GM23338 (cell line): ENCODE measurements at places on chromosomes 13 and 19. TPM values are rescaled to one million over a fixed set of nuclear protein-coding genes. Genes with fewer than 3 reads are reported as not detected.

- DNase-seq, result no peak
- H3K4me3 ChIP-seq, result no peak overlapping the region
- no peaks in the 10 kb centered on the region for H3K27me3 ChIP-seq
- H3K36me3 ChIP-seq, result no peaks in the 10 kb centered on the region
- no peak overlapping the region for H3K27ac ChIP-seq
Observed at GRCh38 chr13:59754411-59754810, 409.3 kb downstream of the DIAPH3 start.

GRCh38 chr19:45528149-45528743 is 21.0 kb downstream of the VASP start:
- H3K36me3 ChIP-seq, result peaks cover 20% of the 10 kb centered on the region
- H3K27ac ChIP-seq, result peak overlapping the region; percentile 7; the same call in 1 of the 2 replicates
- H3K4me3 ChIP-seq, result peak overlapping the region; percentile 65

DNA sequence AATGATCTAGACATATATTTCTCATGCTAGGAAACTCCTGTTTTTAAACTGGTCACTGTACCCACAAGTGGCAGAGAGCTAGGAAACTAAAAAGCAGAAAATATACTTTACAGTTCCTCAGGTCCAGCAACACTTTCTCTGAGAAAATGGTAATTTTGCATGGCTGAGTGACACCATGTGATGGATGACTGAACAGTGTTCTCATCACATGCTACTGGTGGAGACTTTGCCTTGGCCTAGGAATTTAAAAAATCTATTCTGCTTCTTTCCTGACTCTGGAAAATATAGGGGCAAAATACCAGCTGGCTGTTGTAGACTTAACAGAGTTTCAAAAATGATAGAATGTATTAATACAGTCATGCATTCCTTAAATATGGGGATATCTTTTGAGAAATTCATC is 50.0 kb downstream of the LATS2 start:
- no peak overlapping the region for H3K4me3 ChIP-seq
- no peak for DNase-seq
- H3K27me3 ChIP-seq, result no peaks in the 10 kb centered on the region
- 0 out of 2 replicates have a peak overlapping the region, but pooled peaks have one; percentile 24 for H3K27ac ChIP-seq
- H3K4me1 ChIP-seq, result peaks cover under 1% of the 10 kb centered on the region; the same call in 1 of the 2 replicates
- 0 out of 2 replicates have a peak, but pooled peaks cover 4% of the 10 kb centered on the region for H3K36me3 ChIP-seq

- no peak overlapping the region for H3K27ac ChIP-seq
- no peaks in the 10 kb centered on the region for H3K27me3 ChIP-seq
- H3K4me3 ChIP-seq, result no peak overlapping the region
- H3K4me1 ChIP-seq, result no peaks in the 10 kb centered on the region
- DNase-seq, result no peak
Observed at GRCh38 chr19:2022289-2022688, 6.8 kb upstream of the BTBD2 start.

DNA sequence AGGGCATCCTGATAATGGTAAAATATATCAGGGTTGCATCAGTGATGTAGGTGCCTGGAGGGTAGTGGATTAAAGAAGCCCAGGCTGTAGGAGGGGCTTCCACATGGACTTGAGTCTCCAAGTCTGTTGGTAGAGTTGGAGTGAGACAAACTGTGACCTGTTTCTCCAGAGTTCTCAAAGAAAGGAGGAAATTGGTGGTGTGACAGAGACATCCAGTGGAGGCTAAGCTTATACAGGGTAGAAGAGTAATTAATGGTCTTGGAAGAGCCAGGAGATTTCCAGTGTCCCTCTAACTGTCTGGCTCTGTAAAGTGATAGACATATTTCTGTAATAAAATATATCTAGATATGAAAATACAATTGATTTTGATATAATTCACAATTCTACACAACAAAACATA is 61.1 kb downstream of the GPC5 start:
- no peaks in the 10 kb centered on the region for H3K27me3 ChIP-seq
- DNase-seq, result no peak
- H3K36me3 ChIP-seq, result no peaks in the 10 kb centered on the region
- H3K4me3 ChIP-seq, result no peak overlapping the region
- no peaks in the 10 kb centered on the region for H3K4me1 ChIP-seq
- no peak overlapping the region for H3K27ac ChIP-seq

DNA sequence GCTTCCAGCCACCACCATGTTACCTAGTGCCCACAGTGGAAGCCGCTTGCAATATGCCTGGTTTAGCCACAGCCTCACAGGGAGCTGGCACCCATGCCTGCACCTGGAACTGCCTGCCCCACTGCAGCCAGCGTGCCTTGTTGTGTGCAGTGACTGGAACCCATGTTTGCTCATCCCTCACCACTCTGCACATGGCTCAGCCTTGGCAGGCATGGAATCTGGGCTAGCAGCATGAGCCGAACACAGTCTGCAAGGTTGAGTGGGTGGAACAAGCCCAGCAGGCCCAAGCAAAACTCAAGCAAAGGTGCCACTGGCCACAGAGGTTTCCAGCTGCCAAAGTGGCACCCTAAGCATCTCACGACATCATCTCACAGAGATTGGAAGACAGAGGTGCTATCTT is 269.5 kb downstream of the PCDH20 start:
- no peaks in the 10 kb centered on the region for H3K4me1 ChIP-seq
- no peak overlapping the region for H3K4me3 ChIP-seq

- H3K27me3 ChIP-seq, result no peaks in the 10 kb centered on the region
- DNase-seq, result peak; percentile 24
Observed at GRCh38 chr13:75836441-75836840, 200.3 kb downstream of the LMO7 start.

DNA sequence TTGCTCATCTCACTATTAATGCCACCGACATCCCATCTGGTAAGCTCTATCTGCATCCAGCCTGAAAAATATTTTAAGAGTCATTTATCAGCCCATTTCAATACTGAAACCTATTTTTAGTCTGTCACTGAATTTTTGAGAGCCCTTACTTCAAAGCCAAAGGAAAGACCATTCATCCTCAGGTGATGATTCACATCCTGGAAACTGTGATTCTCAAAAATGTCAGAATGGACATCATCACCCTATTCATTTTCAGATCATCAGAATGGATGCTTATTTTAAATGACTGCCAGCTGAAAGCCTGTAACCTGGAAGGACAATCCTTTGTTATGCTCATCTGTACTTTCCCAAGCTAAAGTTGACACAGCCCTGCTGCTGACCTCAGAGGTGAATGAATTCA is 27.0 kb downstream of the TNFSF11 start:
- H3K27me3 ChIP-seq, result no peaks in the 10 kb centered on the region
- no peak for DNase-seq
- peaks cover 15% of the 10 kb centered on the region for H3K4me1 ChIP-seq
- H3K27ac ChIP-seq, result no peak overlapping the region

GRCh38 chr13:51147732-51148131 is 36.7 kb upstream of the C13orf42 start:
- DNase-seq, result no peak
- H3K27ac ChIP-seq, result peak overlapping the region; percentile 84
- peak overlapping the region; percentile 21; the same call in 1 of the 2 replicates for H3K4me3 ChIP-seq
- peaks cover 48% of the 10 kb centered on the region for H3K4me1 ChIP-seq

- peak; percentile 67 for DNase-seq
- no peak overlapping the region for H3K4me3 ChIP-seq
- no peak overlapping the region for H3K27ac ChIP-seq
Observed at GRCh38 chr13:30679483-30680330, 55.6 kb upstream of the ALOX5AP start.

GRCh38 chr13:43657485-43657884 is 129.3 kb downstream of the ENOX1 start:
- DNase-seq, result no peak
- H3K4me1 ChIP-seq, result no peaks in the 10 kb centered on the region
- H3K27me3 ChIP-seq, result no peaks in the 10 kb centered on the region
- no peaks in the 10 kb centered on the region for H3K36me3 ChIP-seq
- H3K4me3 ChIP-seq, result no peak overlapping the region

DNA sequence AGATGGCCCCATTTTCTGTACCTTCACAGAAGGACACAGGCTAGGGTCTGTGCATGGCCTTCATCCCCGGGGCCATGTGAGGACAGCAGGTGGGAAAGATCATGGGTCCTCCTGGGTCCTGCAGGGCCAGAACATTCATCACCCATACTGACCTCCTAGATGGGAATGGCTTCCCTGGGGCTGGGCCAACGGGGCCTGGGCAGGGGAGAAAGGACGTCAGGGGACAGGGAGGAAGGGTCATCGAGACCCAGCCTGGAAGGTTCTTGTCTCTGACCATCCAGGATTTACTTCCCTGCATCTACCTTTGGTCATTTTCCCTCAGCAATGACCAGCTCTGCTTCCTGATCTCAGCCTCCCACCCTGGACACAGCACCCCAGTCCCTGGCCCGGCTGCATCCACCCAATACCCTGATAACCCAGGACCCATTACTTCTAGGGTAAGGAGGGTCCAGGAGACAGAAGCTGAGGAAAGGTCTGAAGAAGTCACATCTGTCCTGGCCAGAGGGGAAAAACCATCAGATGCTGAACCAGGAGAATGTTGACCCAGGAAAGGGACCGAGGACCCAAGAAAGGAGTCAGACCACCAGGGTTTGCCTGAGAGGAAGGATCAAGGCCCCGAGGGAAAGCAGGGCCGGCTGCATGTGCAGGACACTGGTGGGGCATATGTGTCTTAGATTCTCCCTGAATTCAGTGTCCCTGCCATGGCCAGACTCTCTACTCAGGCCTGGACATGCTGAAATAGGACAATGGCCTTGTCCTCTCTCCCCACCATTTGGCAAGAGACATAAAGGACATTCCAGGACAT is 7.0 kb upstream of the CEACAM7 start:
- no peak overlapping the region for H3K27ac ChIP-seq
- no peak overlapping the region for H3K4me3 ChIP-seq
- H3K27me3 ChIP-seq, result peaks cover 10% of the 10 kb centered on the region
- no peaks in the 10 kb centered on the region for H3K36me3 ChIP-seq
- DNase-seq, result no peak

GRCh38 chr13:113785051-113786010 is 26.3 kb downstream of the TMEM255B start:
- no peaks in the 10 kb centered on the region for H3K27me3 ChIP-seq
- no peak overlapping the region for H3K4me3 ChIP-seq
- no peak for DNase-seq
- H3K27ac ChIP-seq, result no peak overlapping the region

DNA sequence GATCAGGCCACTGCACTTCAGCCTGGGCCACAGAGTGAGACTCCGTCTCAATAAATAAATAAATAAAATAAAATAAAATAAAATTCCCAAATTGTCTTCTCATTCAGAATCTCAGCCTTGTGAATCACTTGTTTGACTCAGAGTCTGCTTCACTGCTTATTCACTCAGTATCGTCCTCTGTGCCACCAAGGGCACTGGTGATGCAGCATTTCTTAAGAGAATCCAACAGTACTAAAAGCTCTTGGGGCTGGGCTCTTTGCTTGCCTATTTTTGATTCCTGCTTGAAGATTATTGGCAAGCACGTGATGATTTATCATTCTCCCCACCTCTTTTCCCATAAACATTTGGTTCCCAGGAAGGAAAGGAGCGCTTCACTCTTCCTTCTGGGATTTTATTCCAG is 54.8 kb upstream of the HMGB1 start:
- H3K27me3 ChIP-seq, result no peaks in the 10 kb centered on the region
- no peak for DNase-seq
- no peaks in the 10 kb centered on the region for H3K4me1 ChIP-seq
- no peak overlapping the region for H3K27ac ChIP-seq

- DNase-seq, result no peak
- H3K4me3 ChIP-seq, result no peak overlapping the region
- H3K36me3 ChIP-seq, result no peaks in the 10 kb centered on the region
- no peak overlapping the region for H3K27ac ChIP-seq
Observed at GRCh38 chr19:23972161-23972560, 57.5 kb downstream of the ZNF726 start.

DNA sequence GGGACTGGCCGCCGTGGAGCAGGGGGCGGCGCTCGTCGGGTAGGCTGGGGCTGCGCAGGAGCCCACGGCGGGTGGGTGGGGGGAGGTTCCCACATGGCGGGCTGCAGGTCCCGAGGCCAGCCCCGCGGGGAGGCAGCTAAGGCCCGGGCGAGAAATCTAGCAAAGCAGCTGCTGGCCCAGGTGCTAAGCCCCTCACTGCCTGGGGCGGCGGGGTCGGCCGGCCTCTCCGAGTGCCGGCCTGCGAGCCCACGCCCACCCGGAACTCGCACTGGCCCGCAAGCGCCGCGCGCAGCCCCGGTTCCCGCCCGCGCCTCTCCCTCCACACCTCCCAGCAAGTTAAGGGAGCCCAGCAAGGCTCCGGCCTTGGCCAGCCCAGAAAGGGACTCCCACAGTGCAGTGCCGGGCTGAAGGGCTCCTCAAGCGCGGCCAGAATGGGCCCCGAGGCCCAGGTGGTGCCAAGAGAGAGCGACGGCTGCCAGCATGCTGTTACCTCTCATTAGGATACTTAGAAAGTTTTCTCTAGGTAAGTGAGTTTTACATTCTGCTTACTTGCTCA is 1463.5 kb upstream of the MIR17HG start:
- H3K4me1 ChIP-seq, result no peaks in the 10 kb centered on the region
- H3K27me3 ChIP-seq, result no peaks in the 10 kb centered on the region
- H3K27ac ChIP-seq, result no peak overlapping the region

SERPINE3 gene
- 0.08 and 0.17 TPM in 2 replicates for total RNA-seq

KCTD12 gene
- total RNA-seq, result 10.1 and 12.0 TPM in 2 replicates

OR7C1 gene
- total RNA-seq, result not detected in 2 replicates

RDH8 gene
- not detected in 2 replicates for total RNA-seq

NLRP9 gene
- not detected in 2 replicates for total RNA-seq

EFNA2 gene
- 8.2 and 10.3 TPM in 2 replicates for total RNA-seq

LHFPL6 gene
- 5.2 and 9.5 TPM in 2 replicates for total RNA-seq

SPIB gene
- total RNA-seq, result 16.9 and 17.5 TPM in 2 replicates

RGCC gene
- total RNA-seq, result 0.66 TPM in 1 of 2 replicates, not detected in the other

SIAH3 gene
- total RNA-seq, result 0.17 and 0.35 TPM in 2 replicates
